ENCODE measurements at places on chromosomes 4 and X. TPM values are rescaled to one million over a fixed set of nuclear protein-coding genes. Genes with fewer than 3 reads are reported as not detected.

DNA sequence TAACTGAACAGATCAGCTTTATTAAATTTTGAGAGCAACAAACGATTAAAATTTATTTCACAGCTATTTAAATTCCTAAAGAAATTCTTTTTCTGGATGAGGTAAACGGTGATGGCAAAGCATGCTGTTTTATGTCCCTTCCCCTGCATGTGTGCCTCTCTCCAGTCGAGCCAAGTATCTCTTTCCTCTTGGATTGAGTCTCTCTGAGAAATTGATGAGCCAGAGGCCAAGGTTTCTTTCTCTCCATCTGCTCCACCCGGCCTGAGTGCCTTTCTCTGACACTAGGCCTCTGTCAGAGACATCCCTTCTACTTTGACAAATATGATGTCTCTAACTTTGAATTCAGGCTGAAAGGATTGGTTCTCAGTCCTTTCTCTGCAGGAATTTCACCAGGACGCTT lies 42.6 kb upstream of the PARM1 start:
- no peaks in the 10 kb centered on the region for H3K36me3 ChIP-seq
- no peaks in the 10 kb centered on the region for H3K4me1 ChIP-seq
- H3K27ac ChIP-seq: no peak overlapping the region
- no peak for DNase-seq
- no peaks in the 10 kb centered on the region for H3K27me3 ChIP-seq

DNA sequence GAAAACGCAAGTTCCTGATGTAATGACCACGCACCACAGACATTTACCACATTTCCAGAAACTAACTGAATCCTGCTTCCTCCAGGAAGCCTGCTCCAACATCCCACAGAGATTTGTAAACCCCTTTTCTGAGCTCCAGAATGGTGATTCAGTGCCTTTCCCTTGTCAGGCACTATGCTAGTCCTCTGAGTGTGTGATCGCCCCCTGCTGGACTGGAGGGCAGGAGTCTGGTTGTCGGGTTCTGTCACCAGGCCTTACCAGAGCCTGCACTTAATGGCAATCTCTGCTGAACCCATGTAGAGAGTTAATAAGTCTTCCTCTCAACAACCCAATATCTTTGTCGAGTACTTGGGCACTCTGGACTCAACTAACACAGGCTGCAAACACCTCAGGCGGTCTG lies 14.5 kb upstream of the KDM5C start:
- H3K27ac ChIP-seq: no peak overlapping the region
- no peak for DNase-seq
- H3K4me1 ChIP-seq: no peaks in the 10 kb centered on the region
- H3K4me3 ChIP-seq: no peak overlapping the region

Gene CXorf66
- total RNA-seq: not detected

- no peaks in the 10 kb centered on the region for H3K4me1 ChIP-seq
- DNase-seq: no peak
- no peaks in the 10 kb centered on the region for H3K36me3 ChIP-seq
- H3K4me3 ChIP-seq: no peak overlapping the region
These were observed 22.0 kb downstream of the GPM6A start for GRCh38 chr4:175790083-175790482.

DNA sequence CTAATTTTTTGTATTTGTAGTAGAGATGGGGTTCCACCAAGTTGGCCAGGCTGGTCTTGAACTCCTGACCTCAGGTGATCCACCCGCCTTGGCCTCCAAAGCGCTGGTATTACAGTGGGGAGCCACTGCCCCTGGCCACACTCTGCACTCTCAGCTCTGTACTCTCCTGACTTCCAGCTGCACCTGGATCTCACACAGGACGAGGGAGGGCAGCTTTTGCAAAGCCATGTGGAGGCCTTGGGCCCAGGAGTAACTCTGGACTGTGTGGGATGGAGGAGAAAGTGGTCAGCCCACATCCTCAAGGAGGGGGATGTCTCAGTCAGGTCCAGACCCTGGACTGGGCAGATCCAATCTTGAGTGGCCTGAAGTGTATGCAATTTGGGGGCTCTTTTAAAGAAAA lies 23.0 kb downstream of the NAT8L start:
- no peak overlapping the region for H3K27ac ChIP-seq
- H3K4me3 ChIP-seq: no peak overlapping the region
- no peaks in the 10 kb centered on the region for H3K4me1 ChIP-seq
- no peaks in the 10 kb centered on the region for H3K27me3 ChIP-seq
- DNase-seq: no peak
- H3K36me3 ChIP-seq: no peaks in the 10 kb centered on the region

- no peak overlapping the region for H3K27ac ChIP-seq
- H3K27me3 ChIP-seq: no peaks in the 10 kb centered on the region
- H3K36me3 ChIP-seq: no peaks in the 10 kb centered on the region
- DNase-seq: no peak
- no peak overlapping the region for H3K4me3 ChIP-seq
These were observed 101.2 kb downstream of the SMIM20 start for GRCh38 chr4:26015133-26015651.

Gene DLG3
- 2.4 TPM for total RNA-seq

- no peaks in the 10 kb centered on the region for H3K36me3 ChIP-seq
- H3K27ac ChIP-seq: no peak overlapping the region
- no peak overlapping the region for H3K4me3 ChIP-seq
These were observed 159.6 kb downstream of the TET2 start for GRCh38 chr4:105306158-105306781.

GRCh38 chr4:38290366-38290765 lies 330.2 kb downstream of the PTTG2 start:
- no peak overlapping the region for H3K4me3 ChIP-seq
- H3K36me3 ChIP-seq: no peaks in the 10 kb centered on the region
- DNase-seq: peak; percentile 87
- H3K27me3 ChIP-seq: no peaks in the 10 kb centered on the region
- H3K4me1 ChIP-seq: peaks cover 13% of the 10 kb centered on the region

- H3K27ac ChIP-seq: no peak overlapping the region
- H3K36me3 ChIP-seq: no peaks in the 10 kb centered on the region
- no peaks in the 10 kb centered on the region for H3K27me3 ChIP-seq
- DNase-seq: no peak
These were observed 16.4 kb upstream of the HSFX1 start for GRCh38 chrX:149757206-149758067.

Gene S100P
- total RNA-seq: not detected

- no peaks in the 10 kb centered on the region for H3K36me3 ChIP-seq
- H3K27ac ChIP-seq: peak overlapping the region; percentile 72
- H3K4me1 ChIP-seq: peaks cover 22% of the 10 kb centered on the region
- no peak overlapping the region for H3K4me3 ChIP-seq
- H3K27me3 ChIP-seq: no peaks in the 10 kb centered on the region
- DNase-seq: peak; percentile 96
These were observed 475.7 kb upstream of the SLIT2 start for GRCh38 chr4:19776021-19776459.

All from endothelial cell of umbilical vein (primary cell).